NCI-H2171 treated with DMSO at 0.1 percent for 48 hours (cell line): ENCODE measurements at places on chromosomes 5 and 9.

DNA sequence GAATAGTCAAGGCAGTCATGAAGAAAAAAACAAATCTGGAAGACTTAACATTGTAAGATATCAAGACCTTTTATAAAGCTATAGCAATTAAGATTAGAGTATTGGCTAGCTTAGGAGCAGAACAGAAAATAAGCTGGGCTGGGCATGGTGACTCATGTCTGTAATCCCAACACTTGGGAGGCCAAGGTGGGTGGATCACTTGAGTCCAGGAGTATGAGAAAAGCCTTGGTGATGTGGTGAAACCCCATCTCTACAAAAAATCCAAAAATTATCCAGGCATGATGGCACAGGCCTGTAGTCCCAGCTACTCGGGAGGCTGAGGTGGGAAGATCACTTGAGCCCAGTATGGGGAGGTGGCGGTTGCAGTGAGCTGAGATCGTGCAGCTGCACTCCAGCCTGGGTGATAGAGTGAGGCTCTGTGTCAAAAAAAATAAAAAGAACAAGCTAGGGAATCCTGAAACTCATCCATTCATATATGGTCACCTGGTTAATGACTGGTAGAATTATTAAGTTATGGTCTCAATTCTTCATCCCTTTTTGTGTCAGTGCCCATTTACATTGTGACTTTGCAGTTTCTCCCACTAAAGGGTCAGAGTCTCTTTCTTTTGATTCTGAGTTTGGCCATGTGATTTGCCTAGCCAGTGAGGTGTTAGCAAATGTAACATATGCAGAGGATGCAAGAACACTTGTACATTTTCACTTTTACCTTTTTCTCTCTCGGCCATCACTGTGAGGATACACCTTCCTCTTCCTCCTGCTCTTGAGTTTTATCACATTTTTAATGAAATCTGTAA lies 144.6 kb upstream of the SGCD start:
- DNase-seq = no peak

DNA sequence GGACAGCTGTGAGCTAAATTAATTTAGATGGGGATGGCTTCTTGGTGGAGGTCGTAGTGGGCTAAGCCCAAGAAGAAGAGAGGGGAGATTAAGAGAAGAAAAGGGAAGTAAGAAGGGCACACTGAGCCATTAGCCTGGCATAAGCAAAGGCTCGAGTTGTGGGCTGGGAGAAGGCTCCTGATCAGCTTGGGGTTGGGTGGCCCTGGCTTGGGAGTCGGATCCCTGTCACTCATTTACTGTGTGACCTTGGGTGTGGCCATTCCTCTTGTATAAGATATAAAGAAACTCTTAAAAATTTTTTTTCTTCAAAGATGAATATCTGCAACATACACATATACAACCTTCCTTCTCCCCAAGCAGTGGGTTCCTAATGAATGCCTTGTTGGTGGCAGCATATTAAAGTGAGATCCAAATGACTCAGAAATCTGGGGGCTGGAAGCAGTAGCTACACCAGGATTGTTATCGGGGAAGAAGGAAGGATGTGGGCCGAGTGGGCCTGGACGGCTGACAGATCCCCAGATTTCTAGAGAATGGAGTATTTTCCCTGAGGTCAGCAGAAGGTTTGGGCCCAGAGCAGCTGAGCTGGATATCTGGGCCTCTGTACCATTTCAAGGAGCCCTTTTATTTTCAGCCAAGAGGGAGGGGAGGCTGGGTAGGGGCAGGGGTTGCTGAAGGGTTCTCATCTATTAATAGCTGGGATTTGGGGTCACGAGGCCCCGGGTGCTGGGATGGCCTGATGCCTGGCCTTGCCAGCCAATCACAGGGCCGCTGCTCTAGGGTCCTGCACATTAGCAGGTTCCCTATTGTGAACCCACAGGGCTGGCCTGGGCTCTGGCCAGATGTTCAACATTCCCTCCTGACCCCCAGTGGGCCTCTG lies 52.1 kb downstream of the PPARGC1B start:
- DNase-seq = no peak

DNA sequence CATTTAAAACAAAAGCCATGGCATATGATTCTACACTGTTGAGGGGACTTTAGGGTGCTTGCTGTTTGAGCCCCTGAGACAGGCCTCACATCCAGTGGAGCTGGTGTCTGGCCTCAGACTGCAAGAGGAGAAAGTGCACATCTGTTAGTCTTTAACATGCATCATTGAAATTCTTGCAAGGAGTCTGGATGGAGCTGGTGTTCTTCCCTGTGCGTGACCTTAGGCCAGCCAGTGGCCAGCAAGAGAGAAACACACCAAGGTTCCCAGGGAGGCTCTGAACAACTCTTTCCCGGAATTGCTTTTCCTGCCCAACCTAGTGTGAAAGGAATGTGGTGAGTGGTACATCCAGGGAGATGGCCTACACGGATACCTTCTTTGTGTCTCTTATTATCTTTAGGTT lies 282.8 kb upstream of the TNC start:
- no peak for DNase-seq

- no peak for DNase-seq
Measured at GRCh38 chr9:78118742-78119473, 87.3 kb upstream of the GNAQ start.

GRCh38 chr5:31867219-31867618 lies 228.3 kb downstream of the PDZD2 start:
- no peak for DNase-seq

GRCh38 chr9:86993830-86994229 lies 46.5 kb upstream of the GAS1 start:
- peak; percentile 30 for DNase-seq

DNA sequence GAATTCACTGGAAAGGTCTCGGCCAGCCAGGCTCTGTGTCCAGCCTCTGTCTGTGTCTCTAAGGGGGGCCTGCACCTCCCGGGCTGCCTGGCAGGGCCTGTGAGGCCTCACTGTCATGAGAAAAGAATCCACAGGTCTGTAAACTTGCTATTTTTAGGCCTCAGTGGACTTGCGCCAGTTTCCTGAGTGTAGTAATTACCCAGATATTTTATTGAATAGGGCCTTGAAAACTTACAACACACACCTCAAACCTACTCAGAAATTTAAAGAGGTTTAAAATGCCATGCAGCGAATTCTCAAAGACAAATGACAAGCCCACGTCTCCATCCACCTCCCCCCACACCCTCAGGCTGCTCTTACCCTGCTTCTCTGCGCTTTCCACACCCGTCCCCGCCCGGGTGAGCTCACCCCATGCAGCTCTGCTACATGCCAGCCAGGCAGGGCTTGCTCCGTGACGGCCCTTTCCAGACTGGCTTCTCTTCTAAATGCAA lies 8.8 kb upstream of the TENT4A start:
- DNase-seq = no peak

DNA sequence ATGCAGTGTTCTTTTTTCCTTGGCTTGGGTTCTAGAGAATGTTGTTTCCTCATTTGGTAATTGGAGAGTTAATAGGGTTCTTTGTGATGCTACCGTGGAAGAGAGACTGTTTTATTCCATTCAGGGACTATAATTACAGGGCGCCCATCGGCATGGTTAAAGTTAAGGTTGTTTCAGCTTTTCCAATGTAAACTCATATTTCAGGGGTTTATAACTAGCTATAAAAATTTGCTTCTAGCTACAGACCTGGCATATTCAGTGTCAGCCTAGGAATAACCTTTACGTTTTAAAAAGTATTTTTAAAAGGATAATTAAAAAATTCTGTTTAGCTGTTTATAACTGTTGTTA lies 99.1 kb downstream of the AOPEP start:
- no peak for DNase-seq
